ENCODE measurements at places on chromosomes 4 and X. TPM values are rescaled to one million over a fixed set of nuclear protein-coding genes. Genes with fewer than 3 reads are reported as not detected.

PNMA6F gene
- not detected for total RNA-seq

PHEX gene
- 0.46 TPM for total RNA-seq

ADRA2C gene
- 0.37 TPM for total RNA-seq

MMRN1 gene
- total RNA-seq = 0.14 TPM

MAGEA2 gene
- total RNA-seq = not detected

SYTL5 gene
- 0.57 TPM for total RNA-seq
